ENCODE measurements at places on chromosomes 2 and 18.

DNA sequence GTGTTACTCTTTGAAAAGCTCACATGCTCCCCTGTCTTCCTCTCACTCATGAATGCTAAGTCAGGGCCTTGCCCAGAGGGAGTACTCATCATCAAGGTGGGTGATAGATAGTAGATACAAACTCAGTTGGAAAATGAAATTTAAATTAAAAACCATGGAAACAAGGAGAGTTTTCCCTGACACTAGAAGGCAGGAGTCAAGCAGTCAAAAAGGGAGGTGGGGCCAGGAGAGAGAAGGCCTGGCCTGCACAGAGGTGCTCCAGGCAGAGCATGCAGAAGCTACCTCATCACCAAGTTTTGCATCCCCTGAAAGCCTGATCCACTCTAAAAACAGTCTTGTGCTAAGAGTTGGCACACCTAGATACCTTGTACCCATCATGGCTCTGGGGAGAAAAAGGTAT, 143.7 kb downstream of the MYO5B start:
- DNase-seq, result no peak

GRCh38 chr2:21036708-21037670, 6.9 kb downstream of the APOB start:
- DNase-seq, result no peak

DNA sequence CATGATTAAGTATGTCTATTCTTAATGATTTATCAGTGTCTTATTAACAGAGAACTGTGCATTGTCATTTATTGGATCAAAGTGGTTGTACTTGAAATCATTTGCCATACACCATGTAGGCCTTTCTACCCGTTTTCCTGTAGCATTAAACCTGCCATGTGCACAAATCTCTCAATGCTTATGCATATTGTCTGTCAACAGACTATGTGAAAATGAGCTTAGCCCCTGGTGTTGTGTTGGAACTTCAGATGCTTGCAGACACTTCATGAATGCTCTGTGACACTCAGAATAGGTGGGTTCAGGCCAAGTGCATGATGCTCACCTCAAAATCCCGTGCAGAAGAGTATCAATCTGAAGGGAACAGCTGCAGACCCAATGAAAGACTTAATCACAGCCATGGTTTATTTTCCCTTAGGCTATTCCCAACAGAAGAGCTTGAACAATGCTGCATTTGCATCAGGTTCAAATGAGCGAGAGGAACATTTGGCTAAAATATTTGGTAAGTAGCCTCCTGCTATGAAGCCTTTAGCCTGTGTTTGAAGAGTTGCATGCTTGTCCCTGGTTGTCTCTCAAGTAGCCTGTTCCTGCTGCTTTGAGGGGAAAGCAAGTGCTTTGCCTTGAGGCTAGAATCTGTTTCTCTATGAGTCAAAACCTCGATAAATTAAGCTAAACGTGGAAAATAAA, 6.1 kb downstream of the C2orf92 start:
- no peak for DNase-seq

GRCh38 chr18:50117863-50118262, 77.1 kb downstream of the MYO5B start:
- DNase-seq, result no peak

DNA sequence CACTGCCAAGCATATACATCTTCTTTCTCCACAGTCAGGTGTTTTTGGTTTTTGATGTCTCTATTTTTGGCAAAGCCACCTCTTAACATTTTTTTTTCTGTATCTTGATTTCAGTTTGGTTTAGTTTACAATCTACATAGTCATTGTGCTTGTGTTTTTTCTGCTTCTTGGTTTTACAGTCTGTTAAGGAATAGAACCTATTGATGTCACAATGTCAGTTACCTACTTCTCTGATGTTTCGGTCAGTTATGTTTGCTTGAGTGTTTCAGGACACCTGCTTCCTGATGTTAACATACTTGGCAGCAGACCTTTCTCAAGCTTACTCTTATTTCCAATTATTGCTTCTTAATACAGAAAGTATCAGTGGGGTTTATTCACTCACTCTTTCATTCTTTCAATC, 253.3 kb downstream of the SPAG16 start:
- DNase-seq, result no peak

DNA sequence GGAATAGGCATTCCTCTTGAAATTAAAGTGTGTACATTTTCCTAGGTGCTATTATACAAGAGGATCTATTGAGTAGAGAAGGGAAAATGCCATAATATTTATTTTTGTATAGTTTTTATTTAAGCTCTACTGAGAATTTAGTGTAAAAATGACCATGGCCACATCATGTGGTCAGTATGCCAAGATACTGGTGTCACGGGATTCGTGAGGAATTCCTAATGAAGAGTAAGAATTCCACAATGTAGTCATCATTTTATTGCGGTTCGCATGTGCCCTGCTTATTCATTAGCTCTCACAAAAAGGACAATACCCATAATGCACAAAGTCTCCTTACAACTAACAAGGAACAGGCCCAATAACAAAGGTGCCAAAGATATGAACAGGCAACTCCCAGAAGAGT, 39.3 kb upstream of the PARD3B start:
- no peak for DNase-seq

- DNase-seq, result no peak
These were observed 203.3 kb downstream of the PTGR3 start for GRCh38 chr18:75005626-75006025.

DNA sequence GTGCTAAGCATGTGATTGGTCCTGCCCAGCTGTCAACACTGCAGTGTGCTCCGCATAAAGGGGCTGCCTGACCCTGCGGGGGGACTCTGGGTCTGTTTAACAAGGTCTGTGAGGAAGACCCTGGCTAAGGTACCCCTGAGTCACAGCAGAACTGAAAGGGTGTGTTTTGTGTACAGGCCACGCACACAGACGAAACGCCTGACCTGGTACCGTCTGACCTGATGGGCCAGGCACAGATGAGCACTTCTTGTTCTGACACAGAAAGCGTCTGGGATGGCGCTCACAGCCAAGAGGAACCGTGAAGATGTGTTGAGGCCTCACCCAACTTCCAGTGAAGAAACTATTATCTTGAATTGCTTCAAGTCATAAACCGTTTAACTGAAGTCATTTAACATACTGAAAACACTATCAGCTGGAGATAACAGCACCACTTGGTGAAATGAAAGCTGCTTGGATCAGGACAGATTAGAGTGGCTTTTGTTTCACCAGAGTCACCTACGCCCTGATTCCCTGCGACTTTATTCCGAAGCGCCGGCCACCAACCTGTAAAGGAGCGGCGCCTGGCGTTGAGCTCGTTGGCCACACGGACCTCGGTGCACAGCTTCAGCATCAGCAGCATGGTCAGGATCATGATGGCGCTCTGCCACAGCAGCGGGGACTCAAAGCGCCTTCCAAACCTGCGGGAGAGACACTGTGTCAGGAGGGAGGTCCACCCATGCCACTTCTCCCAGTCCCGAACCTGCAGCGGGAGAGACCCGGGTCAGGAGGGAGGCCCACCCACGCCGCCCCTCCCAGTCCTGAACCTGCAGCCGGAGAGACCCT, 8.5 kb downstream of the SLC66A2 start:
- DNase-seq, result no peak

DNA sequence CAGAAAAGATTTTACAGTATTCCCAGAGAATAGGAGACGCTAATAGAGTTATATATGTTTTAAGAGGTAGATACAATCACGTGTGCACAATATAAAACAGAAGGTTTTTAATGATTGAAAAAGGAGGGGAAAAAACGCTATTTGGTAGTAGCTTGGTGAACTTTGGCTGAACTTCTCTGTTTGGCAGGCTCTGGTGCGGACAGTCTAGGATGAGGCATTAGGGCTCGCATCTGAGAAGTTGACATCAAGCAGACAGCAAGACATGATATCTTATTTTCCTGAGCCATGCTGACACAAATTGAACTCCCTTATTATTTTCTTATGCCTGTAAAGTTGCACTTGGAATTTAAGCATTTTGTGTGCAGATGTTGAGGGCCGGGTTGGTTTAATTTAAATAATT, 176.6 kb downstream of the EN1 start:
- no peak for DNase-seq

DNA sequence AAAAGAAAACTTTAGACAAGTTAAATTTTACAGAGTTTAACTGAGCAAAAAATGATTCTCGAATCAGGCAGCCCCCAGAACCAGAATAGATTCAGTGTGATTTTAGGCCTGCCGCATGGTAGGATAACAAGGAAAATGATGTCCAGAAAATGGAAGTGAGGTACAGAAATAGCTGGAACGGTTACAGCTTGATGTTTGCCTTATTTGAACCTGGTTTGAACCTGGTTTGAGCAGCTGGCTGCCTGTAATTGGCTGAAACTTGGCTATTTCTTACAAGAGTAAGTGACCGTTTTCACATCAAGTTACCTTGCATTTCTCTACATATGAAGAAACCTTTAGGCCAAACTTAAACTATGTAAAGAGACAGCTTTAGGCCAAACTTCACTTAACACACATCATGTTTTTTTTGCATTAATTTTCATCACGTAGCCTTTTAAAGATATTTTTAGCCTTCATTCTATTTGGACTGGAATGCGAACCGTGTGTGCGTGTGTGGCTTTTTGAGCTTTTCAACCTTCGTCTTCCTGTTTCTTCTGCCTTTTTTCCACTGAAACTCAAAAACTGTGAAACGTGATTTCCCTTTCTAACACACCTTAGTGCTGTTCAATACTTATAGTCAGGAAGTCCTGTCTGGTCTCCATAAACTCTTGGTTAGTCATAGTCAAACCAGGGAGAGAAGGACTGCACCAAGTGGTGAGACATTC, 4.5 kb upstream of the POLE4 start:
- no peak for DNase-seq

- no peak for DNase-seq
These were observed 275.8 kb upstream of the CDH20 start for GRCh38 chr18:61057443-61057842.

GRCh38 chr2:218187296-218188015, 20.7 kb upstream of the CXCR1 start:
- no peak for DNase-seq

DNA sequence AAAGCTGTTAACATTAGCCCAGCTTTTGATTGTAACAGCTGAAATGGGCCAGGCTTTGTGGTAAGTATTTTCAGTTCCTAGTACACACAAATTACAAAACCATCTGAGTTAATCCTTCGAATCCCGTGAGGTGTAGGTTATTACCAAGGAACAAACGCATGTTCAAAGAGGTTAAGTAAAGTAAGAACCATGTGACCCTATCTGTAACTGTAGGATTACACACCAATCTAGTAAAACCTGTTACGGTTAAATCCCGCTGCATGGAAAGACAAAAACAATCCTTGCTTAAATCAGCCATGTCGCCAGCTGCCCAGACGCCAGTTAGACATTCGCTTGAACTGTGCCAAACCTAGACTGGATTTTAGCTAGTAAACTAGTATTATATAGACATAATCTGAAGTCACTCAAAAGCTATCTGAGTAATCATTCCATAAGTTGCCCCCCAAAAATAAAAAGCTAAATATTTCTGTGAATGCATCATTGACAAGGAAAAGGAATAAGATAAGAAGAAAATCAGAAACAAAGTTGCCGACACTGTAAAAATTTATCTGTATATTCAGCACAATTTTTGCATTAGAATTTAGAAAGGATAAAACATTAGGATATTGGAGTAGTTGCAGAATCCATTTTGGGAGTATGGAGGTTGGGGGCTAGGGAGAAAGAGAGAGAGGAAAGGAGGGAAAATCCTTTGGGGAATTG, 638.0 kb downstream of the CNTNAP5 start:
- no peak for DNase-seq

DNA sequence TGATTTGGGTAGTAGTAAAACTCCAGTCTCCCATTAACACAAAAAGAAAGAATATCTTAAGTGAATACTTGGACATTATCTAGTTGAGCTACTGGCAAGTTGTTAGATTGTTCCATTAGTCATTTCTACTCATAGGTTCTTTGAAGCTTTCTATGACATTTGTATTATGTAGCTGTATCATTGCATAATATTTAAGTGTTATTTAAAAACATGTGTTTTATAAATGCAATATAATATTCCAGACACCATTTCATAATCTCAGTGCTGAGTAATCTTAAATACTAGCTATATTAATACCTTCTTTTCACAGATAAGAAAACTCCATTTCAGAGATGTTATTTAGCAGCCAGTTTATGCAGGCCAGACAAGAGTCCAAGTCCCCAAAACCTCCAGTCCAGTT, 271.9 kb downstream of the NCKAP5 start:
- no peak for DNase-seq

GRCh38 chr2:222305516-222306392, 7.0 kb upstream of the PAX3 start:
- no peak for DNase-seq

DNA sequence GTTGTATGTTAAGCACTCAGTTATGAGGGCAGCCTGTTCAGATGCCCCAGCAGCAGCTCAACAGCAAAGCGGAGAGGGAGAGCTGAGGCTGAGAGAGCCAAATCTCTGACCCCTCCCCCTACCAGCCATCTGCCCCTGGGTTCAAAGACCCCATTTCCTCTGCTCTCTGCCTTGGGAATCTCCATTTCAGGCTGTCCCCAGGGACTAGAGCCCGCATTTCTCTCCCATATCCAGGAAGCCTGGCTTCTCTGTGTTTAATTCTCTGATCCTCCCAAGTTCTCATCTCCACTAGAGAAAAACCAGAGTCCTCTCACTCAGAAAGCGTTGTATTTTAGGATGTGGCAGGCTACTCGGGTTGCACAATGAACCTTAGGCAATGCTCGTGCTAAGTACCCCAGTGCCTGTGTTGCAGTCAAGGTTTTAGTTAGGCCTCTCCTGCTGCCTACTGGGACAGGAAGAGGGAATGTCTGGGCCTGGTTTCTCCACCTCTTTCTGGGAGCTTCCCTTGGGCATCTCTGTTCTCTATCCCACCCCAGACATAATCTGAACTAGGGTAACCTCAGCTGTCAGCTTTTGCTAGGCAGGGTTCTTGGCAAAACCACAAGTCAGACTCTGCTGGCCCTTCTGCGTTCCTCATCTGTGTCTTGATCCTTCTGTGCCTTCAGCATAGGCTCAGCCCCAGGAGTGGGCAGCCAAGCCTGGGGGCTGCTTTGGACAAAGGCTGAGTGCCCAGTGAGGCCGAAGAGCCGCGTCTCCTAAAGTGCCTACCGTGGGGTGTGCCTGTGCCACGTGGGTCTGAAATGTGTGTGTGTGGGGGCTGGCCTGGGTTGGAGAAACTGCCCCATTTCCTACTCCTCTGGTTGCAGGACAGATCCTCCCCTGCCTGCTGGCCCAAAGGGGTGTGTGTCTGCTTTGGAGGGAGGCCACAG, 96.8 kb downstream of the STPG4 start:
- no peak for DNase-seq

DNA sequence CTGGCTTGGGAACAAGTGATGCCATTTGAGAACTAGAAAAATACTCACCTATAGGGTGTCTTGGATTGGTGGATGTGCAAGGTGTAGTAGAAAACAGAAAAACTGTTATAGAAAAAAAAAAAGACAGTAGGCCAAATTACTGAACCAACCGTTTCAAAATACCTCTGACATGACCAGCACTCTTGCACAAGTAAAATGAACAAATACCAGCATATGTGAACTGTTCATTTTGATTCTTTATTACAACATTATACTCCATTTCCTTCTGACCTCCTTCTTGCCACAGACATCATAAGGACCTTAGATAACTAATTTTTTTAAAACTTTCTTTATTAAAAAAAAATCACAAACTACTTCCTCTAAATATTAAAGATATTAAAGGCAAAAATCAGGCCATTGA, 125.5 kb downstream of the ATAD2B start:
- no peak for DNase-seq

- DNase-seq, result no peak
These were observed 159.7 kb downstream of the DOCK10 start for GRCh38 chr2:224882291-224883171.

All from CD4-positive, alpha-beta T cell treated with Interferon gamma for 1 hour (primary cell).